ENCODE measurements at places on chromosomes 5 and 9.

- no peak for DNase-seq
These were observed 123.6 kb upstream of the SLC1A3 start for GRCh38 chr5:36482812-36483211.

GRCh38 chr9:30382271-30382670 is 2002.2 kb upstream of the ACO1 start:
- no peak for DNase-seq

DNA sequence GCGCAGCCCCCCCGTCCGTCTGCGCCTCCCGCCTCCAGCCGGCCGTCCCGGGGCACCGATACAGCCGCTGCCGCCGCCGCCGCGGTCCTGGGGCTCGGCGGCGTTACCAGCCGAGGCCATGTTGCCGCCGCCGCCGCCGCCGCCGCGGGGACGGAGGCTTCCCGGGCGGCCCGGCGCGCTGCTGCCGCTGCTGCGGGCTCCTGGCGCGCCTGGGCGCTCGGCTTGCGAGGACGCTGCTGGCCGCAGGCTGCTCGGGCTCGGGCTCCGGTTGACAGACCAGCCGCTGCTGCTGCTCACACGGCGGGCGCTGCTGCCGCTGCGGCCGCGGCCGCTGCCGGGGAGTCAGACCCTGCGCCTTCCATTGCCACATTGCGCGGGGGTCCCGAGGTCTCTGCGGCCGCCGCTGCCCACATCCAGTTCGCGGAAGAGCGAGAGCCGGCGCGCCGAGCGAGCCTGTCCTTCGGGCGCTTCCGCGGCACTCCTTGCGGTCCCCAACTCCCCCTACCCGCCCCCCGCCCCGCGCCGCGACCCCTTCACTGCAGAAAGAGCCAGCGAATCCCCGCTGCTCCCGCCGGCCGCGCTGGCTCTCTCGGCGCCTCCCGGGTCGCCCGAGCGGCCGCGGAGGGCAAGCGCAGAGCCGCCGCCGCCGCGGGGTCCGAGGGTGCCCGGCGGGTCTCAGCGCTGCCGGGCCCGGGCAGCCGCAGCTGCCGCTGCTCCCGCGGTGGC is 8.4 kb downstream of the PTCH1 start:
- no peak for DNase-seq

DNA sequence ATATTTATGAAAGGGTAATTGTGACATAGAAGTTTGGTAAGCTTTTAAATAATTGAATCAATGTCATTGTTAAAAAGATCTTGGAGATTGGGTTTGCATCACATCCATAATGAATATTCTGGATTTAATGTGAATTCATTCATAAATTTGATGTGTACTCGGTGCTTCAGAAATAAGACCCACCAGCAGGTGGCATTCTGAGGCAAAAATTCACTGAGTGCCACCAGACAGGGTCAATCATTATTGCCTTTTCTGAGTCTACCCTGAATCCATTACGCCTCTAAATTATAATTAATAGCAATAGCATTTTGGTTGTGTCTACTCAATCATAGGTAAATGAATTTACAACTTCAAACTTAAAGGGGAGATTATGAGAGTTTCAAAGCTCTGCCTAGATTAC is 1.0 kb downstream of the TRPC7 start:
- no peak for DNase-seq

- DNase-seq = no peak
These were observed 177.8 kb upstream of the ZNF462 start for GRCh38 chr9:106684940-106685695.

DNA sequence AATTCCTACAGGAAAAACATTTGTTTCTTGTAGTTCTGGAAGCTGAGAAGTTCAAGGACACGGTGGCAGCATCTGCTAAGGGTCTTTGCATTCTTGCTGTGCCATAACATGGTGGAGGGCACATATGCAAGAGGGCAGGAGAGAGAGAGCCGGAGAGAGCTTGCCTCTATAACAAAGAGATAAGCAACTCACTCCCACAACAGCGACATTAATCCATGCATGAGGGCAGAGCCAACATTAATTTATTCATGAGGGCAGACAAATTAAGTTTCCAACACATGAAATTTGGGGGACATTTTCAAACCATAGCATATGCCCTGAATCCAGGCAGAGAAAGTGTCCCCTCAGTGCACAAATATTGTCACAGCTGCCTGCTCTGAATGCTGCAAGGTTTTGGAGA is 4.4 kb upstream of the GTF3C5 start:
- no peak for DNase-seq

DNA sequence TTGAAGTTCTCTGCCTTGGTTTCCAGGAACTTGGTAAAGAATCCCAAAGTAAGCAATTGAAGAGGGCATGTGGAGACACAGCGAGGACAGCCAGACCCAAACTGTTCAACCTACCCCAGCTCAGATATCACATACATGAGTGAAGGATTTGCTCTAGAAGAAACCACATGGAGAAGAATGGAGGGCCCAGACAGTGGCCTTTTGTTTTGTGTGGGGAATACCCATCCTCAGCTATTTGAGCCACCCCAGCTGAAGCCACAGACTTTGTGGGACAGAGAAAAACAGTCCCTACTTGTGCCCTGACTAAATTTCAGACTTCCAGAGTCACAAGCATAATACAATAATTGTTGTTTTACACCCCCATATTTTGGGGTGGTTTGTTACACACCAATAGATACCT is 387.1 kb downstream of the ZSWIM6 start:
- DNase-seq = no peak
